ENCODE measurements at places on chromosomes 1 and 21.

GRCh38 chr1:170604065-170604464, 59.9 kb upstream of the PRRX1 start:
- no peak for DNase-seq

DNA sequence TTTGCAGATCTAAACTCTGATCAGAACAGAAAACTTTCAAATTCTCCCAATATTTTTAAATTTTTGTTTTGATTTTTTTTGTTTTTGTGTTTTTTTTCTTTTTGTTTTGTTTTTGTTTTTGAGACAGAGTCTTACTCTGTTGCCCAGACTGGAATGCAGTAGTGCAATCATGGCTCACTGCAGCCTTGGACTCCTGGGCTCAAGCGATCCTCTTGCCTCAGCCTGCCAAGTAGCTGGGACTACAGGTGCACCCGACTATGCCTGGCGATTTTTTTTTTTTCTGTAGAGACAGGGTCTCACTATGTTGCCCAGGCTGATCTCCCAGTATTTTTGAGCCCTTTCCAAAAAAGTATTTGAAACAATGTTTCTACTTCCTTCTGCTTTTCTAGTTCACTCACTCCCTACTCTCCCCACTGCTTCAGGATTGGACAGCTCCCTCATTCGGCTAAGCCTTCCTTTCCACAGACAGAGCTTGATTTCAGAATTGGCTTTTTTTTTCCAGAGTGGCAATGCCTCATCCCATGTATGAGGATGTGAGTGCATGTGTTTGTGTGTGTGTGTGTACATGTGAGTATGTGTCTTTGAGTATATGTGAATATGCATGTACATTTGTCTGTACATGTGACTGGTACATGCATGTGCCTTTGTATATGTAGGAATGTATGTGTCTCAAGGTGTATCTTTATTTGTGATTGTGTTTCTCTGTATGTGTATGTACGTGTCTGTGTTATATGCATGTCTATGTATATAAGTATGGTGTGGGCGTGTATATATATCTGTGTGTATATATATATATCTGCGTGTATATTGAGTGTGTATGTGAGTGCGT, 11.9 kb downstream of the LHX4 start:
- no peak for DNase-seq

- no peak for DNase-seq
Measured at GRCh38 chr1:35533586-35533985, 23.6 kb downstream of the KIAA0319L start.

DNA sequence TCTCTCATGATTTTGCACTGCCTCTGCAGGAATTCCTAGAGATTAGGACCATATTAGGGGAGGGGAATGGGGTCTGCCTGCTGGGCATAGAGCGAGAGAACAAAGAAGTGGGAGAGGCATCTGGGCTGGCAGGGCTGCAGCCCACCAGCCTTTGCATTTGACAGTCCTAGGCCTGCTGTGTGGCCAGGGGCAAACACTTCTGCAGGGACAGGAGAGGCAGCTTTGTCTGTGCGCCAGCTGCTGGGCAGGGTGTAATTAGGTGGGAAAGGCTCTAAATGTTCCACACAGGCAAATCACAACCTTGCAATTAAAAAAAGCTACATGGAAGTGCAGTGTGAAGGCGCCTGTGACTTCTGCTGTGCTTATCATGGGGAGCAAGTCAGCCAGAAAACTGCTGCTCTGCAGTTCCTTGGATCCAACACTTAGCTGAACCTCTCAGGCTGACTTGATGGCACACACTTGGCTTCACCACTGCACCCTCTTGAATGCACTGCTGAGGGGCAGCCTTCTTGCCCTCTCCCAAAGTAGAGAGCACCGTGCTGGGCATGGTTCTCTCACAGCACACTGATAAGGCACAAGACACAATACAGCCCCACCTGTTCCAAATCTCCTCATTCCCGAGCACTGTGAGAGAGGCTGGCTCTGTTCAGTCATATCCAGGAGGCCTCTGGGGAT, 73.6 kb upstream of the TLR5 start:
- DNase-seq = no peak

DNA sequence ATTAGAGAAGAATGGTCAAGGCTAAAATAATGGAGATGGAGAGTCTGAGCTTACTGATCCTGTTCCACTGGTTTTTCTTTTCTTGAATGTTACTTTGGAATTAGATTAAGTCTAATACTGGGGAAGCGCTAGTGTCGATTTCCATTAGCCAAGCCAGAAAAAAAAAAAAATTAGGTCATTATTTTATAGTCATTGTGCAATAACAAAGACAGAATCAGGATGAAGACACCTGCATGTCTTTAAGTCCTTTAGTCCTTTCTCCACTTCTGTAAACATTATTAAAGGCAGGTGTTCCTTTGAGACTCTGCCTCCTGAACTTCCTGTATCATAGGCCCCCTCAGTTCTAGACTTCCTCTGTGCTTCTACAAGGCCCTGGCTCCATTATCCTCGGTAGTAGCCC, 42.8 kb downstream of the MYSM1 start:
- DNase-seq = no peak

DNA sequence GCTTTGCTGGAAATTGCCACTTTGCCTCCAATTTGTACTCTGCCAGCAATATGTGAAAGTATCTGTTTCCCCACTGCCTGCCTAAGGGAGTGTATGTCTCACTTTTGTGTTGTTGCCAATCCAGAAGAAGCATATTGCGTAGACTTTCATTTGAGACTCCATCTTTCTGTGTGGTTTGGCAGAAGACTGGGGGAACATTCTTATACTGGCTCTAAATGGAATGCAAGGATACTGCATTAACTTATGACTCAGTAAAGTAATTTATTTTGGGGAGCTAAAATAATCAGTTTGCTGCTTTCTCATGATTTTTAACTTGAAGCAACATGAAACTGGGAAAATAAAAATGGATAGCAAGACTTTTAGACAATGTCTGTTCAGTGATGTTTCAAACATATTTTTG, 107.7 kb upstream of the TMPRSS2 start:
- no peak for DNase-seq

DNA sequence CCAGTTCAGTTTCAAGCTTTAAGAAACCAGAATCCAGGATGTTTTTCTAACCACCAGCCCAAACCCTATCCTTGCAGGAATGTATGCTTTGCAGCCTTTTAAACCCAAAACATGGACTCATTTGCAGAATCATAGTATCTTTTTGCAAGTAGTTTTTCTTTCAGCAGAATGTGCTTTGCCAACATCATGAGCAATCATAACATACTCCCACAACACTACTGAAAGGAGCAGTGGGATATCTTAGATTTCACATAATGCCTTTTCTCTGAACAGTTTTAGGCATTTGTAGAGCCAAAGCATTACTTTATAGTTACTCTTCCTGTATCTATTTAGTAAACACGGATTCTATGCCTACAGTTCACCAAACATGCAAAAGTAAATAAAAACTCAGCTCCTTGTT, 10.0 kb upstream of the SH2D2A start:
- no peak for DNase-seq
